ENCODE measurements at places on chromosomes 1 and 21. TPM values are rescaled to one million over a fixed set of nuclear protein-coding genes. Genes with fewer than 3 reads are reported as not detected.

GRCh38 chr1:205631768-205632668 is at the start of gene ELK4:
ELK4 (minus strand) TSS chr1:205632011; CDS start chr1:205623882, 8,129 bp downstream.
- peak; percentile 99 for DNase-seq

DNA sequence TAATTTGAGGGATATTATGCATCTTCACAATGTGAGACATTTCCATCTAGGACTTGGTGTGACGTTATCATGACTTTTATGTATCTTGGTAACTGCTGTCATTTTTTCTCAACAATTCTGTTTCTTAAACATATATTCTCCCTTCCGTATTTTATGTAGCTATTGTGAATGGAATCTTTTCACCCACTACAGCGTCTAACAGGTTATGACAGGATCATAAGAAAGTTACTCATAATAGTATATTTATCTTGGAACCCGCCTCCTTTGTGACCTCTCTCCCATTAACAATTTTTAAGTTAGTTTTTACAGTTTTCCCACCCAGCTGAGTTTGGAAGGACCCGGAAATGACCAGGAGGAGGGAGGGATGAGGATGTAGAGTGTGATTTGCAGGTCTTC is 6.8 kb upstream of the DMRTA2 start:
- no peak for DNase-seq

The LMX1A gene
- total RNA-seq, result not detected

The SH2D2A gene
- total RNA-seq, result not detected

DNA sequence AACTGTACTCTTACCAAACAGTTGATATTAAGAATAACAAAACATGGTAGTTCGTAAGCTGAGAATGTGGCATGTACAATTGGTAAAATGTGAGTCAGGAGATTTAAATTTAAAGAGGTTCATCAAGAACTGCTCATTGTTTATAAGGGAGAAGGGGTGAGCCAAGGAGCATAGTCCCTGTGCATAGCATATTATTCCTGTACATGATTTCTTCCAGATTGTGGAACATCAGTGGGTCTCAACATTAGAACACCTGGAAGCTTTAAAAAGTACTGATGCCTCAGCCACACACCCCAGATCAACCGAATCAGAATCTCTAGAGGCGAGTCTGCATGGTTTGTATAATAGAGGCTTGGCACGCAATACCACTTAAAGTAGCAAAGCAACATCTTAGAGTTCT is 56.1 kb downstream of the KCTD3 start:
- DNase-seq, result no peak

DNA sequence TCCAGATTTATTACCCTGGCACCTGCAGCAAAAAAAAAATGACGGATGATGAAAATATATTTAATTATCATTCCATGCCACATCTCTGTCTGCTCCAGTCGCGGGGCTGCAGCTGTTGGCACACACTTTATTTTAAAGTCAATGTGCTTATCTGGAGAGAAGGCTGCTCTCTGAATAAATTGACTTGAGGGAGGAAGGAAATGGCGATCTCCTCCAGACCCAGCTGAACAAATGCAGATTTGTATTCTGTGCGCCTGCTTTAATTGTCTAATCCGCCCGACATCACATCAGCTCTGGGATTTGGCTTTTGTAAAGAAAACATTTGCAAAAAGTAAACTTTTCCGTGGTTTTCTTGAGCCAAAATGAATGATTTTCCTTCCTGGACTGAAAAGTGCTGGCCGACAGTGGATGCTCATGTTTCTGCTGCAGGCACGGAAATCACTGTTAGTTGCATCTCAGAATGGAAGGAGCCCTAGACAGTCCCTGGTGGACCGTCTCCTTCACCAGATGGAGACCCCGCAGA is 150.2 kb downstream of the CAMTA1 start:
- DNase-seq, result peak; percentile 41

The KIF17 gene
- total RNA-seq, result 0.10 TPM

DNA sequence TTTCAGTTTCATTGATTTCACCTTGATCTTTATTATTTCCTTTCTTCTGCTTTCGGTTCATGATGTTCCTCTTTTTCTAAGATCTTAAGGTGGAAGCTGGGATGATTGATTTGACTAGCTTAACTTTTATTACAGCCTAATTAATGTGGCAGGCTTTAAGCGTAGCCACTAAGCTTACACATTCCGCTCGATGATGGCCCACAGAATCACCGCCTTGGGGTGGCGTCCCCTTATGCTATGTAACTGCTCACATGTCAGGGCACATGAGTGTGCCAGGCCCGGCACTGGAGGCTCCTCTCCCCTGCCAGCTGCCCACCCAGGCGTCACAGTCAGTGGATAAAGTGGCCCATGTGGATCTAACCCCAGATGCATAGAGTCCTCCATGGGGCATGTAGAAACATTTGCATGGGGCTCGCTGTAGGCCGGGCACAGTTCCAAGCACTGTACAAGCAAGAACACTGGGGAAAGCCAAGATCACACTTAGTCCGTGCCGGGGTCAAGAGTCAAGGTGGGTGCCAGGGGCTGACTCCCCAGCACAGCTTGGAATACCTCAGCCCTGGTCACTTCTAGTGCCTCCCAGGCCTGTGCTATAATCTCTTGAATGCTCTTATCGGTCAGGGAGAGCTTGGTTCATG is 41.7 kb downstream of the PKNOX1 start:
- no peak for DNase-seq

- DNase-seq, result peak; percentile 38
These were observed 57.1 kb downstream of the TNFSF18 start for GRCh38 chr1:172993640-172994039.

The NES gene
- total RNA-seq, result 1,770 TPM

DNA sequence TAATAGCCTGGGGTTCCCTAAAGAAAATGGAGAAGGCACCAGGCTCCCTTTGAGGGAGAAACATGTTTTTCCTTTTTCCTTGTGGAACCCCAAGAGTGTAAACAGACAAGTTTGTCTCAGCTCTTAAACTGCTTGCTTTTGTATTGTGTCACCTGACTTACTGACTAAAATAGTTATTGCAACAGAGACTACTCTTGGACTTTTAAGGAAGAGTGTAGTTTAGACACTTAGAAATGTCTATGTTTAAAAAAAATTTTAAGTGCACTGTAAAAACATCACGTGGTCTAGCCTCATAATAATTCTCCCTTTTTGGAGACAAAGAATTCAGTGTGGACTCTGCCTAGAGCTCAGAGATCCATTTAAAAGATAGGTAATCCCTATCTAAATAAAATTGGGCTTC is 141.1 kb downstream of the TRIM33 start:
- peak; percentile 32 for DNase-seq

GRCh38 chr21:45228656-45229240 is 58.9 kb downstream of the POFUT2 start:
- DNase-seq, result no peak

The TTC34 gene
- 0.32 TPM for total RNA-seq

The CNTN2 gene
- total RNA-seq, result not detected

- no peak for DNase-seq
These were observed 223.6 kb upstream of the ADGRL2 start for GRCh38 chr1:81577004-81577697.

The FCGR3A gene
- not detected for total RNA-seq

GRCh38 chr1:161953256-161953920 is 70.3 kb downstream of the OLFML2B start:
- no peak for DNase-seq

GRCh38 chr1:97417661-97418060 is 503.2 kb downstream of the DPYD start:
- DNase-seq, result no peak

DNA sequence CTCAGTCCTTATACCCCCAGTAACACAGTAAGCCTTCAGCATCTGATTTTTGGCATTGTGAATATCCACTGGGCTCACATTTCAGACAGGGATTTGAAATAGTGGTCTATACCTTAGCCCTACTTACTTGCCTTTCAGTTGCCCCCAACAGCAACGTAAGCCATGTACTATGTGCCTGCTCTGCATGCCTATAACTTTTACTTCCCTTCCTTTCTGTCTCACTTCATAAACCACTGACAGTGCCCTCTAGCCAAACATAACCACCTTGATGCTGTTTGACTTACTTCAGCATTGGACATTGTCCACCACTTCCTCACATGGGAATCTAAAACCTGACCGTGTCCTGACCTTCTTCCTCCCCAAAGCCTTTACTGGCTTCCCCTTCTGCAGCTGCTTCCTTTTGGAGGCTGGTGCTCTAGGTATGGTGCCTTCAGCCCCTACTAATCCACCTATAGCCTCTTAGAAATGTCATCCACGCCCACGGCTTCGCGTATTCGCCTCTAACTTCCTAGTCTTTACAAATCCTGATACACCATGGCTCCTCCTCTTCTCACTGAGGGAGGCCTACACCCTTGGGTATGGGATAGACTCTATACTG is 3.6 kb upstream of the ZNF672 start:
- no peak for DNase-seq

GRCh38 chr1:186429017-186429416 is 31.9 kb downstream of the PDC start:
- DNase-seq, result no peak

DNA sequence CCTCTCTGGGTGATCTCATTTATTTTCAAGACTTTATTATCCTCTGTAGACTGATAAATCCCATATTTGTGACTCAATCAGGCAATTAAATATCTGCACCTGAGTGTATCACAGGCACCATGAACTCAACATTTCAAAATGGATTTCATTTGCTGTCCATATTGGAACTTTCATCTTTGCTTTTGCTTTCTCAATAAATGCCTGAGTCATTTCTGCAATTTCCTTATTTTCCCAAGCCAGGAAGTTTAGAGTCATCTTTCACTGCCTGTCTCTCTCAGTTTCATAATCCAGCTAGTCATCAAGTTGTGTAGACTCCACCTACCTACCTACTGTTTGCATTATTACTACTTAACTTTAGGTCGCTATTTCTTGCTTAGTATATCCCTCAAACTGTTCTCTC is 540.9 kb downstream of the LMO4 start:
- peak; percentile 3 for DNase-seq

The EXTL1 gene
- 20.1 TPM for total RNA-seq

GRCh38 chr1:53546409-53547155 is 87.4 kb downstream of the DMRTB1 start:
- no peak for DNase-seq

The CYP4A22 gene
- not detected for total RNA-seq

DNA sequence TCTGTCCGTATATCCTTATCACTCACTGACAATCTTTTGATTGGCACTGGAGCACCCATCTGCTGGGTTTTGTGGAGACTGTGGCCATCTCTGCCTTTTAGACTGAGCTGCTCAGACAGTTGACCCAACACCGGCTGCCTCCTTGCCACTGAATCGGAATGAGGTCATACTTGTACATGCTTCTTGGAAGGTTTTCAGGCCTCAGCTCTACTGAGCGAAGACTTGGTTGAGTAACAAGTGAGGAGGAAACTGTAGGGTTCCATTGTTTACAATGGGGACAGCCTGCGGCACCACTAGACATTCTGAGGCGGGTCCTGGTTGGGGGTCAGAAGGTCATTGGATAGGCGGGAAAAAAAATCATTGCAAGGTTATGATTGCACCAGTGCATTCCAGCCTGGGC is 320.3 kb downstream of the KIF26B start:
- DNase-seq, result peak; percentile 9

The SPRR2A gene
- not detected for total RNA-seq

DNA sequence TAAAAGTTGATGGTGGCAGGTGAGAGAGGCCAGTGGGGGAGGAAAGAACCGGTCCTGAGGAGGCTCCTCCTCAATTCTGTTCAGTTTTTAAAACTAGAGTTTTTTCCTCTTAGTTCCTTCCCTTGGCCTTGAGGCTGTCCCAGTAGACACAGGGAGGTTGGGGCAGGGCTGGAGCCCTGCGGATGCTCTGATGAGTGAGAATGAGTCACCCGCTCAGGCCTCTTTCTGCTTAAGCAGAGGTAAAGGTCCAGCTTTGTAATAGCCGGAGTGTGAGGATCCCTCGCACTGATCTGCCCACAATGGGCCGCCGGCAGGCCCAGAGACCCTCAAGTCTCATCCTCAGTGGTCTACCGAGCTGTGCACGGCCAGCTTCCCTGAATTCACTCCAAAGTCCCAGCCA is 49.6 kb upstream of the IRF2BP2 start:
- DNase-seq, result peak; percentile 36

GRCh38 chr1:154983776-154984466 is 777 bp downstream of the FLAD1 start:
- DNase-seq, result no peak

DNA sequence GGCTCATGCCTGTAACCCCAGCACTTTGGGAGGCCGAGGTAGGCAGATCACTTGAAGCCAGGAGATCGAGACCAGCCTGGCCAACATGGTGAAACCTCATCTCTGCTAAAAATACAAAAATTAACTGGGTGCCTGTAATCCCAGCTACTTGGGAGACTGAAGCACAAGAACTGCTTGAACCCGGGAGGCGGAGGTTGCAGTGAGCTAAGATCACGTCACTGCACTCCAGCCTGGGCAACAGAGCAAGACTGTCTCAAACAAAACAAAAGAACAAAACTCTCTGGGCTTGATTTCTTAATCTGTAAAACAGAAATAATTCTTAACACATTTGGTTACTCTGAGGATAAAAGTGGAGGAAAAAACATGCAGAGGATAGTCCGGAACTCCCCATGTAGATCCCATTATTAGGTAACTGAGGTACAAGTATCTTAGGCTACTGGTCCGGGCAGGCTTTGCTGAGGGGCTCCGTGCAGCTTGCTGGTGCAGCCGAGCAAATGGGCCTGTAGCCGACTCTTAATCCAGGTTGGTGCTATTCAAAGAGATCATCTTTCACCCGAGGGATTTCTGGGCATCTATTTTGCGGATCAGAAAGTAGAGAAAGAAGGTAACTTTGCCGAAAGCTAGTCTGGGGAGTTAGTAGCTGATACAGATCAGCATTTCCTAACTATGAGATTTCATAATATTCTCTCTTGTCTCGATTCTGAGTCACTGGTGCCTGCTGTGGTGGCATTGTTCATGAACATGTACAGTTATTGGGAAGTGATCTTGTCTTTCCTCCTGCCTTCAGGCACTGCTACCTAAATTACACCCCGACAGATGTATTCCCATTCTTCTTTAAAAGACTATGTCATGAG is 56.8 kb downstream of the NFIA start:
- no peak for DNase-seq

The ACOT11 gene
- total RNA-seq, result 59.2 TPM

- DNase-seq, result no peak
These were observed 57.7 kb downstream of the VWA5B1 start for GRCh38 chr1:20348326-20348915.

GRCh38 chr1:111789142-111789541 is 33.4 kb downstream of the DDX20 start:
- DNase-seq, result no peak

The BRDT gene
- total RNA-seq, result not detected

DNA sequence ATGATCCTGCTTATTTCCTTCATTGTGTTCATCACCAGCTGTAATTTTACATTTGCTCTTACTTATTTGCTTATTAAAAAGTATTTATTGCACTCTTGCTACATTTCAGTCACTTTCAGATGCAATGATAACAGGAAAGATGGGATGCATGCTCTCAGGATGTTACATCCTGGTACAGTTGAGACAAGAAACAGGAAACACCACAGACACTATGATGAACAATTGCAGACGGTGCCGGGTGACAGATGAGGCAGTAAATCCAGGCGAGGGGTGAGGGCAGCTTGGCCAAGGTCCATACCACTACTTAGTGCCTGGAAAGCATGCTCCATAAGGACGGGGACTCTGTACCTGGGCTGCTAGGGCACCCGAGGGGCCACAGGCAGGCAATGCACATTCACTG is 156.6 kb upstream of the RAB4A start:
- no peak for DNase-seq

The ICOSLG gene
- 7.4 TPM for total RNA-seq
